Forelimb muscle (tissue), 1 donor: ENCODE measurements at places on chromosomes 2 and 18. TPM values are rescaled to one million over a fixed set of nuclear protein-coding genes. Genes with fewer than 3 reads are reported as not detected.

The CNNM3 gene
- 21.6 TPM for polyA plus RNA-seq

The CHRNG gene
- polyA plus RNA-seq = 160 TPM

The TEX44 gene
- not detected for polyA plus RNA-seq

The TSPYL6 gene
- polyA plus RNA-seq = 0.10 TPM

The UBE2F gene
- polyA plus RNA-seq = 37.4 TPM

The GPR75 gene
- polyA plus RNA-seq = 1.5 TPM

The RPRM gene
- 1.9 TPM for polyA plus RNA-seq

The PIEZO2 gene
- 31.0 TPM for polyA plus RNA-seq

The MCFD2 gene
- 40.0 TPM for polyA plus RNA-seq

The USP34 gene
- polyA plus RNA-seq = 84.6 TPM

The ALK gene
- polyA plus RNA-seq = 0.03 TPM

The LIPG gene
- 4.4 TPM for polyA plus RNA-seq

The SAG gene
- 0.10 TPM for polyA plus RNA-seq

The LCT gene
- polyA plus RNA-seq = not detected

The HTR2B gene
- 0.11 TPM for polyA plus RNA-seq

The PMS1 gene
- polyA plus RNA-seq = 27.7 TPM

The VIT gene
- 4.5 TPM for polyA plus RNA-seq

The CFAP53 gene
- polyA plus RNA-seq = 0.32 TPM

The CPO gene
- polyA plus RNA-seq = 0.38 TPM

The SERPINB10 gene
- polyA plus RNA-seq = 0.27 TPM

The ACOXL gene
- 0.11 TPM for polyA plus RNA-seq

The RAB31 gene
- polyA plus RNA-seq = 27.1 TPM

The INPP1 gene
- polyA plus RNA-seq = 14.4 TPM

The NT5DC4 gene
- polyA plus RNA-seq = 0.09 TPM

The VWC2L gene
- polyA plus RNA-seq = not detected
